Hematopoietic multipotent progenitor cell treated with erythropoietin and hydrocortisone succinate and interleukin-3 and kit ligand, for 17 days (in vitro differentiated cells): ENCODE measurements at places on chromosomes 12 and 14.

DNA sequence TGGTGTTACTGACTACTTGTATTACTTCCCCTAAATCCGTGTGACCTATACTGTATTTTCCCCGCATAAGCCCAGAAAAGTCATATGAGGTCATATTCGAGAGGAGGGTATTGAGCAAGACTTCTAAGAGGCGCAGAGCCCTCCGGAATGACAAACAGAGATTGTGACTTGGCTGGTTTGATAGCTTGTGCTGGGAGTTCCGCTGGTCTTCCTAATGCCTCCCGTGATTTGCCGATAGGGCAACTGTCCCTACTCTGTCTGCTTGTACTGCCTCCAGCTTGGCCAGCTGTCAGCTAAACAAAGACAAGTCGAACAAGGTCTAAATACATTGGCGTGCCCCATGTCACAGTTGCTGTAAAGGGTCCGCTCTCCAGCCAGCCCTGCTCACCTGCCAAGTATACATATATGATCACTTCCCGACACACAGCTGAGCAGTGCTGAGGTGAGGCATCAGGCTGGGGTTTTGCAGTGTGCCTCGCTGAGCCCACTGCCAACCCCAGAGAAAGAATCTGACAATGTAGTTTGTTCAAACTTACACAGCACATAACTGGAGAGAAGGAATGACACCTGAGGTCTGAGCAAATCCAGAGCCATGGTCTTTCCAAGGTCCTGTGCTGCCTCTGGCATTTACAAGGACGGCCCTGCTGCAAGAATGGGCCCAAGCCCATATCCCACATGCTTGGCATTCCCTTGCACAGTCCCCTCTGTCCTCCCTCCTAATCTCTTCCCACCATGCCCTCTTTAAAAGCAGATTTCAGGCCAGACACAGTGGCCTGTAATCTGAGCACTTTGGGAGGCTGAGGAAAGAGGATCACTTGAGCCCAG, 23.7 kb downstream of the LGMN start:
- no peak for DNase-seq

- no peak for DNase-seq
Measured at GRCh38 chr12:79661629-79662028, 29.1 kb downstream of the PAWR start.

GRCh38 chr12:97837401-97837800, 374.8 kb downstream of the RMST start:
- no peak for DNase-seq

DNA sequence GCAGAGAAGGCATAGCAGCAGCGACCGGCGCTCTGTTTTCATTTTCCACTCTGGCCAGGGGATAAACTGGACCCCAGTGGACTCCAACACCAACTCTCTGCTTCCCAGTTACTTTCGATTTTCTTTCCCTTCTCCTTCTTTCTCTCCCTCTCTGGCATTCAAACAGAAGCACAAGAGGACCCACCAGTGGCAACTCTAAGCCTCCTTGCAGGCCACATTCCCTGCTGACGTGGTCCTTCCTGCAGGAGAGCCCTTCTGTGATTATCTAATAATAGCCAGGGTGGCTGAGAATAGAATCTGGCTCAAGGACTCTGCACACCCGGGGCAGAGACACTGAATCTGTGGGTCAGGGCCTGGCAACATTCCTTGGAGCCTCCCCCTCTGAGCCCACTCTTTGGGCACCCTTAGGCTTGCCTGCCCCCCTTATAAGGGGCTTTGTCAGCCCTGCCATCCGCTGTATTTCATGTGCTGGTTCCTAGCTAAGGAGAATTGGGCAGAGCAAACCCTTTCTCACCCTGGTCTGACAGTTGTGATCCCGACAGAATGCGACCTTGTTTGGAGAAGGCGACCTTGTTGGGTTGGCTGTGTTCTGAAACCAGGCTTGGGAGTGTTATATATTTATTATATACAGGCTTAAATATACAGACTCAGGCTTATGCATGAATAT, 8.2 kb upstream of the HOXC6 start:
- DNase-seq = no peak

DNA sequence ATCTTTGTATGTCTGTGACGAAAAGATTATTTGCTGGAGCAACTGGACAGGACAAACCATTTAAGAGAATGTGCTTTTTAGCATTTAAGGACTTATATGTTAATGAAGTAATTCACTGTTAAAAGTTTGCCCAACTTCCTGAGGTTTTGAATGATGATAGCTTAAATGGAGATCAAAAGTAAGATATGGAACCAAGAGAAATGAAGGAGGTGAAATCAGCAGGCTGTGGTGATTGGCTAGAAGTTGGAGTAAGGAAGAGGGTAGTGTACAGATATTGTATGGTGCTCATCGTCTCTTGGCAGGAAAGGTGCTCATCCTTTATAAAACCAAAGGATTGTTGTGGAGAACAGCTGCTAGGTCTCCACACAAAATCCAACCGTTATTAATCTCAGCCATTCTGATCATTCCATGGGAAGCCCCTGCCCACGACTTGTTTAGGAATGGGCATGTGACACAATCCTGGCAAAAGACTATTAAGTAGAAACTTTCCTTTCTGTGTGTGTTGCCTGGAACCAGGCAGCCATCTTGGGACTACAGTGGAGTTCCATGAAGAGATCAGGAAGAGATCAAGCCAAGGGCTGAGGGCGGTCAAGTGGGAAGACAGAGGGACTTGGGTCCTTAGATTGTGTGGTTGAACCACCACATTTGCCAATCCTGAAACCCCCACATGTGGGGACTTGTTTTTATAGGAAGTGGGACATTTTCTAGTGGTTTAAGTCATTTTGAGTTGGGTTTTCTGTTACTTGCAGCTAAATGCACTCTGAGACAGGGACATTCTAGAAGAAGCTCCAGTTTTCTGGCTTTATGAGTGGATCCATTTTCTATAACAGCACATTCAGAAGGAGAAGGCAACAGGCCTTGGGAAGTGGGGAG, 56.8 kb upstream of the CHST11 start:
- no peak for DNase-seq
